ENCODE measurements at places on chromosomes 16 and 17. TPM values are rescaled to one million over a fixed set of nuclear protein-coding genes. Genes with fewer than 3 reads are reported as not detected.
A peak's percentile ranks its signal among the peaks of the same experiment; 100 is the strongest.

- peak overlapping the region; percentile 87 for H3K27ac ChIP-seq
- no peaks in the 10 kb centered on the region for H3K36me3 ChIP-seq
- H3K4me1 ChIP-seq = peaks cover 18% of the 10 kb centered on the region
- H3K4me3 ChIP-seq = peak overlapping the region; percentile 63
- DNase-seq = peak; percentile 51
These were observed 22.3 kb downstream of the NPTX1 start for GRCh38 chr17:80453998-80454556.

DNA sequence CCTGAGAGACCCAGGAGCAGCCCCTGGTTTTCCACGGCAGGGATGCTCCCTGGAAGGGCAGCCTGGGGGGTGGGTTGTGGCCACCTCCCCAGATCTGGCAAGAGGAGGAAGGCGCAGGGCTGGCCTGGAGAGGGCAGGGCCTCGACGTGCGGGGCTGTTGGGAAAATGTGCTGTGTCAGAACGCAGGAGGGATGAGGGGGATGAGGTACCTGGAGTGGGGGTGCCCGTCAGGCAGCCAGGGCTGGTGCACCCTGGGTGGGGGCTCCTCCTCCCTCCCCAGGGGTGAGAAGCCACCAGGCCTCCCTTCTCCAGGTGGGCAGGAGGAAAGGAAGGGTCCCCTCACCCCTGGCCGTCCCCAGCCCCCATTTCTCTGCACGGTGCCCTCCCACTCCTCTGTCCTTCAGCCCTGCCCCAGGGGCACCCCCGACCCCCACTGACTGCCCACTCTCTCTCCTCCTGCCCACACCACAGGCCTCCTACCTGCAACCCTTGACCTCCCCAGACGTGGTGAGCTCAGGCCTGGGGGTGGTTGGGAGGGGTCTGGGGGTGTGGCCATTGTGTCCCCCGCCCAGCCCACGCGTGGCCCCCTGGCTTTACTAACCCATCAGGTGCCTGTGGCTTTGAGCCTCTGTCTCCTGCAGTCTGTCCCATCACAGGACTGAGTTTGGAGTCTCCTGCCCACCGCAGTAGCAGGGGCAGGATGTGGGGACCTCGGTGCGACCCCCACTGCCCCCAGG lies 39.6 kb downstream of the BAHCC1 start:
- H3K27ac ChIP-seq = no peak overlapping the region
- peaks cover 13% of the 10 kb centered on the region for H3K4me1 ChIP-seq
- H3K4me3 ChIP-seq = no peak overlapping the region
- H3K36me3 ChIP-seq = no peaks in the 10 kb centered on the region

DNA sequence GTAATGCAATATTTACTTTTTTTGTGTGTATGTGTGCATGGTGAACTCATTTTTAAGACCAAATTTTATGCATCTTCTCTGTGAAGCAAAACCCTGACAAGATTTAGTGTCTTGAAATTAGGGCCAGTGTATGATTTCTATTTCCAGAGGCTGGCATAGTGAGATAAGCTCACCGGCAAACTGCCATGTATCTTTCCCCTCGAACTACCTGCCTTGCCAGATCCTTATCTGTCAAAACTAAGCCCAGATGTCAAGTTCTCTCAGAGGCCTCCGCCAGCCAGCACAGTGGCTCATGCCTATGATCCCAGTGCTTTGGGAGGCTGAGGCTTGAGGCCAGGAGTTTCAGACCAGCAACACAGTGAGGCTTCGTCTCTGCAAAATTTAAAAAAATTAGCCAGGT lies 10.0 kb downstream of the USP32 start:
- H3K4me1 ChIP-seq = peaks cover 3% of the 10 kb centered on the region
- H3K27ac ChIP-seq = no peak overlapping the region

GRCh38 chr16:85587762-85588556 lies 25.2 kb upstream of the GSE1 start:
- DNase-seq = no peak
- H3K4me1 ChIP-seq = peaks cover 6% of the 10 kb centered on the region
- no peaks in the 10 kb centered on the region for H3K36me3 ChIP-seq
- H3K27ac ChIP-seq = no peak overlapping the region
- no peak overlapping the region for H3K4me3 ChIP-seq

GRCh38 chr16:27945233-27945973 lies 118.1 kb downstream of the GSG1L start:
- H3K27me3 ChIP-seq = no peaks in the 10 kb centered on the region
- no peak for DNase-seq
- no peak overlapping the region for H3K27ac ChIP-seq

DNA sequence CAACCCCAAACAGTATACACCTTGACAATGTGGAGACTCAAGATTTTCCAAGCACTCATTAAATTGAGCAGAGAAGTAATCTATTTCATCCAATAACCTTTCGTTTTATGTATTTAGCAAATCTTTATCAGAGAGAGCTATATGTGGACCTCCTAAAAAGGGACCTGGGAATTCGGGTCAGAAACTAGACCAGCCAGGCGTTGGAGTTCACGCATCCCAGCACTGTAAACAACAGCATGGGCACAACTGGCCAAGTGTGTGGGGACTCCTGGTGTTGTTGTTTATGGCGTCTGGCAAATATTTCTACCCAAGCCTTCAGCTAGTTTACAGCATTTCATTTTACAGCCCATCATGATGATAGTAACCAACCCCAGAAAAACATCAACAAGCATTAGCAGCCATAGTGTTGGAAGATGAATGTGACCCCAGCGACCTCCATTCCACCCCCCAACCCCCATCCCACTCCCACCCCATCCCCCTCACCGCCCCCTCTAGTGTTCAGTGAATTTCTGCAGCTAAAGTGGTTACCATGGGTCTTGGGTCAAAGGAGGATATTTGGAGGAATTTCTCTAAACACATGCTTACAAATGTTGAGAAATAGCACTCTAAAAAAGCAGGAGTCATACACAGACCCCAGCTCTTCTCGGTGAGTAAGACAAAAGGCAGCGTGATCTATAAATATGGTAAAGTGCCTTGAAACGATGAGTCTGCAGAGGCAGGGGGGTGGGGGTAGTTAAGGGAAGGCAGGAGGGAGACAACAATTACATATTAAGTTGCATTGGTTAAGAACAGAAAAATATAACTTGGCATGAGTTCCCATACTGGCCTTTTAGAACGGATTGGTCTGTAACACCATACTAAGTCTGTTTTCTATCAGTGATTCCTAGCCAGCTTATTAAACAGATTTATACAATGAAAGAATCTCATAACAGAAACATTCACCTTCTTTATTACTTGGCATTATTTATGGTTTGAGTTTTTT lies 91.4 kb upstream of the TBX2 start:
- H3K27ac ChIP-seq = no peak overlapping the region
- H3K36me3 ChIP-seq = no peaks in the 10 kb centered on the region
- H3K27me3 ChIP-seq = no peaks in the 10 kb centered on the region
- DNase-seq = no peak
- no peak overlapping the region for H3K4me3 ChIP-seq
- peaks cover 3% of the 10 kb centered on the region for H3K4me1 ChIP-seq

GRCh38 chr16:67968400-67969253 lies at the start of gene SLC12A4:
SLC12A4 (minus strand) TSS chr16:67968637; CDS start chr16:67968553, 84 bp downstream.
- no peaks in the 10 kb centered on the region for H3K36me3 ChIP-seq
- peak within 1 kb of the TSS; percentile 68 for H3K4me3 ChIP-seq
- peaks cover 13% of the 10 kb centered on the region for H3K4me1 ChIP-seq
- peak; percentile 87 for DNase-seq
- H3K27ac ChIP-seq = peak within 1 kb of the TSS; percentile 86

GRCh38 chr17:21020622-21021021 lies 22.2 kb downstream of the USP22 start:
- peaks cover 2% of the 10 kb centered on the region for H3K4me1 ChIP-seq
- no peaks in the 10 kb centered on the region for H3K27me3 ChIP-seq
- no peak overlapping the region for H3K4me3 ChIP-seq
- no peaks in the 10 kb centered on the region for H3K36me3 ChIP-seq
- DNase-seq = no peak
- no peak overlapping the region for H3K27ac ChIP-seq

- no peaks in the 10 kb centered on the region for H3K36me3 ChIP-seq
- H3K27ac ChIP-seq = no peak overlapping the region
- DNase-seq = no peak
- no peaks in the 10 kb centered on the region for H3K4me1 ChIP-seq
- no peak overlapping the region for H3K4me3 ChIP-seq
These were observed 41.4 kb upstream of the MMP2 start for GRCh38 chr16:55437625-55438024.

The HBA1 gene
- 32.9 TPM for total RNA-seq

The MYL11 gene
- total RNA-seq = not detected

The KLHL10 gene
- 0.17 TPM for total RNA-seq

Data from ovary (tissue), 10 donors.